ENCODE measurements at places on chromosomes 3 and 15. TPM values are rescaled to one million over a fixed set of nuclear protein-coding genes. Genes with fewer than 3 reads are reported as not detected.

Gene SEMA3G
- 14.3 TPM for polyA plus RNA-seq

Gene SERINC4
- polyA plus RNA-seq = 0.34 TPM

Gene SAMMSON
- polyA plus RNA-seq = 0.22 TPM

Gene SAMD7
- not detected for polyA plus RNA-seq

Gene MESD
- polyA plus RNA-seq = 20.8 TPM

Gene SPTBN5
- polyA plus RNA-seq = 3.3 TPM

Gene PFN2
- 258 TPM for polyA plus RNA-seq

Gene GOLGA8T
- polyA plus RNA-seq = 0.20 TPM

Gene ZCWPW2
- polyA plus RNA-seq = 2.2 TPM

Gene SENP8
- polyA plus RNA-seq = 4.9 TPM

Gene NEO1
- 50.7 TPM for polyA plus RNA-seq

Gene GABRR3
- not detected for polyA plus RNA-seq

Gene DHX30
- polyA plus RNA-seq = 32.9 TPM

Gene CIP2A
- polyA plus RNA-seq = 10.0 TPM

Gene B2M
- 679 TPM for polyA plus RNA-seq

Gene NDUFB4
- polyA plus RNA-seq = 163 TPM

Gene IQCF5
- not detected for polyA plus RNA-seq

Gene GP5
- polyA plus RNA-seq = 0.22 TPM

Gene ZNF860
- 0.75 TPM for polyA plus RNA-seq

Gene CEP63
- 39.6 TPM for polyA plus RNA-seq

Gene BFSP2
- polyA plus RNA-seq = not detected

Gene GCNT3
- not detected for polyA plus RNA-seq

Gene KBTBD12
- polyA plus RNA-seq = 19.0 TPM

Gene PARP15
- polyA plus RNA-seq = 8.3 TPM

Gene SLC6A11
- polyA plus RNA-seq = not detected

Gene ARGFX
- 0.15 TPM for polyA plus RNA-seq

Gene TNFAIP8L3
- 1.9 TPM for polyA plus RNA-seq

Gene RAF1
- polyA plus RNA-seq = 89.5 TPM

Gene HES1
- polyA plus RNA-seq = 28.6 TPM

Gene AQP9
- polyA plus RNA-seq = 0.26 TPM

Gene ACP3
- polyA plus RNA-seq = 0.57 TPM

Gene CHST13
- polyA plus RNA-seq = not detected

Gene TF
- 1.6 TPM for polyA plus RNA-seq

Gene GNAT1
- 0.31 TPM for polyA plus RNA-seq

Gene GNB5
- 5.9 TPM for polyA plus RNA-seq

Gene ATP13A5
- polyA plus RNA-seq = 0.88 TPM

Gene DHFR2
- polyA plus RNA-seq = 4.3 TPM

Gene GOLGA6D
- 0.16 TPM for polyA plus RNA-seq

Gene CDC25A
- polyA plus RNA-seq = 3.2 TPM

Gene AMIGO3
- polyA plus RNA-seq = 2.0 TPM

Gene PGBD4
- polyA plus RNA-seq = 1.3 TPM

Gene TMCO5A
- polyA plus RNA-seq = not detected

Gene RASL12
- 10.9 TPM for polyA plus RNA-seq

Gene ITIH4
- 32.1 TPM for polyA plus RNA-seq

Gene TTC21A
- polyA plus RNA-seq = 2.3 TPM

Gene SEC61A1
- 154 TPM for polyA plus RNA-seq

Gene GHSR
- not detected for polyA plus RNA-seq

Gene DYNC1LI1
- 30.7 TPM for polyA plus RNA-seq

Gene LRRN1
- polyA plus RNA-seq = 75.2 TPM

Gene AGBL1
- polyA plus RNA-seq = 21.4 TPM

Gene CASR
- not detected for polyA plus RNA-seq

Gene CELF6
- 1.7 TPM for polyA plus RNA-seq

Gene PLA2G4F
- polyA plus RNA-seq = 0.13 TPM

Gene ATP10A
- 4.1 TPM for polyA plus RNA-seq

Gene SEMA3F
- 10.6 TPM for polyA plus RNA-seq

All from muscle of back (tissue), 13 donors.